GM23248 (cell line): ENCODE measurements at places on chromosomes 1 and 21. TPM values are rescaled to one million over a fixed set of nuclear protein-coding genes. Genes with fewer than 3 reads are reported as not detected.

GRCh38 chr1:81509594-81509993 is 291.1 kb upstream of the ADGRL2 start:
- no peak for DNase-seq

DNA sequence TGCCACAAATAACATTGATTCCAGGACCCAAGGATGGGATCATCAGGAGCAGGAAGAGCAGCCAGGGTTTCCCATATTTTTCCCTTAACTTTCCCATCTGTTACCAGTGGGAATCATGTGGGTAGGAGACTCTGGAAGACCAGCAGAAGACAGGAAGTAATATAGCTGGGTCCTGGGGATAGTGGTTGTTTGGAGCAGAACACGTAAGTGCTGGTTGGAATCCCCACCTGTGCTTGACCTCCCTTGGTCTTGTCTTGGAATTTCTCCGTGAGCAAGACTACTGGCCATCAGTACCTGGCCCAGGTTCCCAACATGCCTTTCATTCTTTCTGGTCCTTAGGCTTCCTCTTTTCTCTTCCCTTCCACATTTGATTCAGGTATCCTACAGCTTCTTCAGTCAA is 20.9 kb upstream of the SLC27A3 start:
- DNase-seq: no peak

GRCh38 chr1:168918860-168919741 is 187.4 kb upstream of the ATP1B1 start:
- DNase-seq: no peak

The CFAP141 gene
- not detected in 2 replicates for polyA plus RNA-seq

The SPRR1A gene
- polyA plus RNA-seq: not detected in 2 replicates

The HES2 gene
- polyA plus RNA-seq: not detected in 2 replicates
